BJ (cell line): ENCODE measurements at places on chromosomes 11 and 22.

- no peak for DNase-seq
Measured at GRCh38 chr11:45658292-45658991, 7.0 kb downstream of the CHST1 start.

- DNase-seq: peak; percentile 95
Measured at GRCh38 chr11:114295676-114296604, at the start of gene NNMT. Gene NNMT (plus strand): TSS chr11:114296399. CDS start chr11:114296557, 158 bp downstream.

DNA sequence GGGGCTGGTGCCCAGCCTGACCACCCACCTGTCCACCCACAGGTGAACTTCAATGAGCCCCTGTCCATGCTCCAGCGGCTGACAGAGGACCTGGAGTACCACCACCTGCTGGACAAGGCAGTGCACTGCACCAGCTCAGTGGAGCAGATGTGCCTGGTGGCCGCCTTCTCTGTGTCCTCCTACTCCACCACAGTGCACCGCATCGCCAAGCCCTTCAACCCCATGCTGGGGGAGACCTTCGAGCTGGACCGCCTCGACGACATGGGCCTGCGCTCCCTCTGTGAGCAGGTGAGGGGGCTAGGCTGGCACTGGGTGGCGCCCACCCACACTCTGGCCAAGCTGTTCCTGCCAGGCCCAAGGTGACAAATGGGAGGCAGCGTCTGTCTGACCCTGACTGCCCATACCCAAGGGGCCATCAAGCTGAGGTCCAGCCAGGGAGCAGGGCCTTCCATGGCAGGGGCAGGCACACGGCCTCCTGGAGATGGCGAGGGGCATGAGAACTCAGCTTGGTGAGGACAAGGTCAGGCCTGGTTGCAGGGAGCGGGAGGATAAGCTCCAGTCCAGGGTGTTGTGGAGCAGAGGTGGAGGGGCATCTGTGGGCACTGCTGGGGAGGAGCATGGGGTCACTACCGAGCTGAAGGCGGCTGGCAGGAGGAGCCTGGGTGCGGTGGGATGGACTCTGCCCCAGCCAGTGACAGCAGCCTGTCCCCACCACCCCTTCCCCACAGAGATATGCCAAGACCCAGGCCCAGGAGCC is 77.7 kb downstream of the MORC2 start:
- no peak for DNase-seq

DNA sequence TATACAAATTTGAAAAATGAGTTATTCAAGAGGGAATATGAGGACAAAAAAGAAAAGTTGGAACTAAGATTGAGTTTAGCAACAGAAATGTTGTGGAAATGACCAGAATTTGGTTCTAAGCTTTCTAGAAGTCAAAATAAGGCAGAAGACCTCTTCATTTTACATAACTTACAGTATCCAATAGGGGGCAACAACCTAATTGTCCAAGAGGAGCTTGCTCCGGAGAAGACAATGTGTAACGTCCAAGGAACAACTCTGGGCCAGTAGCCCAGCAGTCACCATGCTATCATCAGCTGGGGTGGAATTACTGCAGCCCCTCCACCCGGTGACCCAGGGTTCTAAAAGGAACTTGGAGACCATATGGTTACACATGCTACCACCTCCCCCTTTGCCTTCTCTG is 14.1 kb downstream of the CNTF start:
- no peak for DNase-seq

GRCh38 chr22:48795664-48796063 is 1032.0 kb downstream of the BRD1 start:
- no peak for DNase-seq

- DNase-seq: no peak
Measured at GRCh38 chr11:30282289-30282631, 40.6 kb upstream of the ARL14EP start.

- no peak for DNase-seq
Measured at GRCh38 chr11:8719721-8720120, 37.1 kb downstream of the RPL27A start.
